ENCODE measurements at places on chromosomes 2 and 18.

GRCh38 chr2:214881647-214882202, 72.2 kb upstream of the BARD1 start:
- no peak for DNase-seq

- DNase-seq: no peak
Observed at GRCh38 chr2:202113571-202114142, 40.6 kb downstream of the KIAA2012 start.

GRCh38 chr18:33277431-33277830, 163.1 kb downstream of the CCDC178 start:
- no peak for DNase-seq

- no peak for DNase-seq
Observed at GRCh38 chr2:75309596-75310463, 110.5 kb upstream of the TACR1 start.

- peak; percentile 54 for DNase-seq
Observed at GRCh38 chr2:216690853-216691741, 4.3 kb downstream of the IGFBP5 start.

DNA sequence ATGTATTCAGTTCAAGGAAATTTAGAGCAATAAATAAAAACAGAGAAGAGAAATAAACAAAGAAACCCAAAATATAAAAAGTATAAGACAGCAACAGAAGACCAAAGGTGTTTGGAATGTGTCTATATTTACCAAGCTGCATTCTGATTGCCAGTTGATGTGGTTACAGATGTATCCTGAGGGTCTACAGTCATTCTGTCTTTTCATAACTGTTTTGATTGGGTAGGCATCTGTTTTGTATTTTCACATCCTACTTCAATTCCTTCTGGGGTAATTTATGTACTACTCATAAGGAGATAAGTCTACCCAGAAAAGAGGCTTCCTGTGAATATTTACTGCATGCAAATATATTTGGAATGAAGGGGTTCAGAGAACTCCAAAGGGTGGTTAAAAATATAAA, 596.8 kb upstream of the GCFC2 start:
- no peak for DNase-seq

GRCh38 chr2:181684454-181685149, 4.3 kb upstream of the NEUROD1 start:
- DNase-seq: no peak

DNA sequence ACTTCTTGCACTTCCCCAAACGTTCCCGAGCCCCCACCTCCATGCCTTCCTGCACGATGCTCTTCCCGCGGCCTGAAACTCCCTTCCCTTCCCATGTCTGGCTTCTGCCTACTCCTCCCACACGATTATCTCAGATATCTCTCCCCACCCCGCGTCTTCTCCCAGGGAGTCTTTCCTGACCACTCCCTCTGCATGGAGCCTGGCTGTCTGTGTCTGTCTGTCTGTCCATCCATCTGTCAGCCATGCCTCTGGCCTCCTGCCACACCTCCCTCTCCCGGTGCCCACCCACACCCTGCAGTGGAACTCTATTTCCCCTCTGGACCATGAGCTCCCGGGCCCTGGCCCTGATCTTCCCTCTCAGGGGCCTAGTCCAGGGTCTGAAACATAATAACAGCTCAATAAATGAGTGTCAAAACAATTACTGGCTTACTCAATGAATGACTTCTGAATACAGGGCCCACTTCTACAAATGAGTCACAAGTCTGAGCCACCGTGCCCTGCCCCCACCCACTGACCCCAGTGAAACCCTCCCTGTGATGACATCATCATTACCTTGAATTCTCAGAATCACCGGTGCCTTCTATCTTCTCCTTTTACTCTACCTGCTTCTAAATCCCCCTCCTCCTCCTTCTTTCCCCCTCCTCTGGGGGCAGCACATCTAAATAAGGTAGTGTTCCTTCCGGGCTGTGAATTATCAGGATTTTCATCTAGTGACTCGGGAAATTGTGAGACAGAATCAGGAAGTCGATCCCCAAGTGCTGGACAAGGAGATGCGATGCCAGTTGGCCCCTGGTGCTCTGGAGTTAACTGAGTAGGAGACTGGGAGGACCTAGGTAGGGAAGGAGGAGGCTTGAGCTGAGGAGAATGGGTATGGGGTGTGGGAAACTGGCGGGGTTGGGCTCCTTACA, 46.1 kb upstream of the PLB1 start:
- no peak for DNase-seq

DNA sequence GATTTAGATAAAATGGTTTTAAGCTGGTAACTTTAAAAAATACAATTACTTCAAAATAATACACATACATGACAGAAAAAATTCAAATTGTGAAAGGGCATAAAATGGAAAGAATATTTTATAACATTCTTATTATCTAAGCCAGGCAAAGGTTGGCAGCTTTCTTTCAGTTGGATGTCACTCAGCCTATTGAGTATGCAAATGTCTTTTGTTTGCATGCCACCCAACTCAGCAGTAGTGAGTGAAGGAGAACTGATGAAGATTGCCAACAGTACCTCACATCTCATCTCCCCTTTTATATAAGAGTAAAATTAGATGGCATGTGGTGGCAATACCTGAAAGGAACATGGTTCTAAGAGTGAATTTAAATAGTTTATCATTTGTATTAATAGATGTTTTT, 24.8 kb downstream of the BMPR2 start:
- DNase-seq: no peak

- DNase-seq: no peak
Observed at GRCh38 chr2:18194161-18194560, 315.7 kb downstream of the KCNS3 start.

- DNase-seq: no peak
Observed at GRCh38 chr2:197250084-197250397, 60.5 kb downstream of the ANKRD44 start.

DNA sequence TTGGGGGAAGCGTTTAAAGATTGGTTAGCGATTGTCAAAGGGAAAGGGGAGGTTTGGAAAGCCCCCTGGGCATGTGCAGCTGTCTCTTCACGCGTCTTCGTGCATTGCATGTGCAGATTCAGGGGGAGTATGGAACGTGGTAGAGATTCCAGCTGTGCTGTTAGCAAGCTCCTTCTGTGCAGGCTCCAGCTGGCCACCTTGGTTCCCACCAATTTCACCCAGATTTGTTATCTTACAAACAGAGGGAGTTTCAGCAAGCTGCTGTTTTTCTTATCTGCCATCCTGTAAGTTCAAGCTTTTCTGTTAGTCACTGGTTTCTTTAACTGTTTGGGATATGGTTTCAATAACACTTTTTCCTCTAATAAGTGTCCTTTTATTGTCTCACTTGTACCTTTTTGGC, 30.4 kb downstream of the FARP2 start:
- no peak for DNase-seq

DNA sequence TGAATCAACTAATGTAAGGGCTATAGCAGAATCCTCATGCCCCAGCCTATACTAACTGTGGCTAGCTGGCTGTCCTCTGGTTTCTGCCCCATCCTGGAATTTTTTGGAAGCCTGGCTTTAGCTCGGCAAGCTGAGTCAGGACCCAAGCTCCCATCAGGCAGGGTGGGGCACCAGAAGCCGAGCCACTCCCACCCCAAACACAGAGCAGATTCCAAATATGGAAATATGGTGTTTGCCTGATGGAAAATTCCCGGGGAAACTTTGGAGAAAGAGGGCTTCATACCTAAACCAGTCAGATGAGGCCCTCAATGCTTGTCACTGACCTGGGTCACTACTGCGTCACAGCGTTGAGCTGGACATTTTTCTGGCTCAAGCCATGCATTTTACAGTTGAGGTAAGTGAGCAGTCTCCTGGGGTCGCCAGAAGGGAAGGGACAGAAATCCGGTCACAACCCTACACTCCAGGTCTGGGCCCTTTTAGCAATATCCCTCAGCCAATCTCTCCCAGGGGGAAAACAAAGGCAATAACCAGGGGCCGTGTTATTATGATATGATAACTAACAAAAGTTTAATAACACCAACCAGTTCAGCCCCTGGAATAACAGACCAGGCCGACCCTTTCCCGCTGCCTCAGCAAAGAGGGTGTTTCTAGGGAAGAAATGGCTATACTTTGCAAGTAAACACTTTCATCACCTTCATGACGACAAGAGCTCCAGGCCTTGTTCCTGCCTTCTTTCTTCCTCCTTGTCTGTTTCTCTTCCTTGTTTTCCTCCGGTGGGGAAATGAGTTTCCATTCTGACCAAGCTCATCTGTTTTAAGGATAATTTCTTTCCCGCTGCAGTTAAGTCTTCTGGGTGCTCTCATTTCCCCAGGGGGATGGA, 37.7 kb downstream of the PSD4 start:
- no peak for DNase-seq

- no peak for DNase-seq
Observed at GRCh38 chr18:7383002-7383980, 152.4 kb downstream of the LRRC30 start.

DNA sequence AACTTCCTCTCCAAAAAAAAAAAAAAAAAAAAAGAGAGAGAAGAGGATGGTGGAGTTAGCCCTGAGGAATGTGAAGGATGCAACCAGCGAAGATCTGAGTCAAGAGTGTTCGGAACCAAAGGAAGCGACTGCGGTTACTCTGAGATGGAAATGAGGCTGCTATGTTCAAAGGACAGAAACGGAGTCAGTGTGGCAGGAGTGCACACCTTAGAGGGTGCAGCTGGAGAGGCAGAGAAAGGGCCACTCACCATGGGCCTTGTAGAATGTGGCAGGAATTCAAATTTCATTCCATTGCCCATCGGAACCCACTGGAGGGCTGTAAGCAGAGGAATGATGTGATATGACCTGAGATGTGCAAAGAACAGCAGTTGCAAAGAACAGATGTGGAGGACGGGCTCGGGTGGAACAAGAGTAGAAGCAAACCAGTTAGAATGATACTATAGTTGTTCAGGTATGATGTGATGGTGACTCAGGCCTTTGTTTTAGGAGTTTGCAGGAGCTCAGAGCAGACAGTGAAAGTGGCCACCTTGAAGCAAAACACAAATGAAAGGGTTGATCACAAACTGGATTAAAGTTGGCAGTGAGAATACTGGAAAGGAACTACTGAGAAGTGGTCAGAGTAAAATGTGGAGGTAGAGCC, 22.6 kb downstream of the ITGA6 start:
- no peak for DNase-seq

All from left colon (tissue), 2 donors.